ENCODE measurements at places on chromosomes 7 and 10.

- no peak for DNase-seq
These were observed 31.7 kb upstream of the CYP26C1 start for GRCh38 chr10:93028883-93029282.

DNA sequence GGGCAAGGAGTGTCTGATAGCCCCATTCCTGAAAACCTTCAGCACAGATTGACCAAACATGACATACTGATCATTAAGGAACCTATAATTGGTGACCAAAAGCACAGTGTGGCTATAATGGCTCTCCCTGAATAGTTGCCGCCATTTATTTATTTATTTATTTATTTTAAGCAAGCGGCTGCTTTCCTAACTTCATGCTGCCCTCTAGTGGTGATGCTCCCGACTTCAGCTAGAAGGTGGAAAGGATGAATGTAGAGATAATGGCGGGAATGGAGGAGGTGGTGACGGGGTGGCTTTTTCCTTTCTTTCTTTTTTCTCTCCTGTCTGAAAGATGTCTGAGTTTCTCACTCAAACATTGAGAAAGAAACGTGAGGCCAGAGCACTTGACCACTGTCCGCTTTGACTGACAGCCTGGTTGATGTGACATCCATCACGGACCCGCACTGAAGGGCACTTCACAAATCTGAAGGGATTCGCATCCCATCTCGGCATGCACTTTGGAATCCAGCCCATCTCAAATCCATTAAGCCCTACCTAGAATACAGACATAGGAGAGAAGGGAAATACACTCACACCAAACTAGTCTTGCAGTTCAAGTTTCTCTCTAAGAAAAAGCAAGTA is 1090.1 kb downstream of the KCNMA1 start:
- peak; percentile 83 for DNase-seq

DNA sequence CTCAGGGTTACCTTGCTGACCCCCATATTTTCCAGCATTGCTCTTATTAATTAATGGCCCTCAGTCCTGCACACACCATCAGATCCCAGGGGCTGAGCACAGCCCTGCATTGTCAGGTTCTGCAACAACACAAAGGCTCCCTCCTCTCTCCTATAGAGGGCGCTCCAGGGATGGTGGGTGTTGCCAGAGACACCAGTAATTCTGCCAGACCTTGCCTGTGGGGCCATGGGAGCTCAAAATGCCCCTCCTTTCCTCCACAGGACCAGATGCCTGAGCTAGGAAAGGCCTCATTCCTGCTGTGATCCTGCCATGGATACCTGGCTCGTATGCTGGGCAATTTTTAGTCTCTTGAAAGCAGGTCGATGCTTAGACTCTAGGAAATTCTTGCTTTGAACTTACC is 42.8 kb upstream of the PRSS58 start:
- no peak for DNase-seq

DNA sequence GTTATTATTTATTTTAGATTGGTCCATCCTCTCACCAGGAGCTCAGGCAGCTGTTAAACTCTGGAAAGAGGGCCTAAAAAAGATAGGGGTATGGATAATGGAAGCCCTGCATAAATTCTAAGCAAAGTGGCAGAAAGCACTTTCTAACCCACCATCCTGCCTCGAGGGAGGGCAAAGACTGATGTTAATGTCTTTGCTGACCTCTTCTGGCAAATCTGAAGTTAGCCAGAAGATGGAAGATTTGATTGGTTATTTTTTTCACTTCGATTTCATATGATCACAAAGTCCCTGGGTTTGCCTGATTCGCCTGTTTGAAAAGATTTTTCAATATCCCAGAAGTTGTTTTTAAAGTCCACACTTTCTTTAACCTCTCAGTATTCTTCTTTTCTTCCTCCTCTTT is 24.8 kb downstream of the OR9A2 start:
- no peak for DNase-seq

- no peak for DNase-seq
These were observed 20.8 kb upstream of the PRTFDC1 start for GRCh38 chr10:24973163-24973562.

DNA sequence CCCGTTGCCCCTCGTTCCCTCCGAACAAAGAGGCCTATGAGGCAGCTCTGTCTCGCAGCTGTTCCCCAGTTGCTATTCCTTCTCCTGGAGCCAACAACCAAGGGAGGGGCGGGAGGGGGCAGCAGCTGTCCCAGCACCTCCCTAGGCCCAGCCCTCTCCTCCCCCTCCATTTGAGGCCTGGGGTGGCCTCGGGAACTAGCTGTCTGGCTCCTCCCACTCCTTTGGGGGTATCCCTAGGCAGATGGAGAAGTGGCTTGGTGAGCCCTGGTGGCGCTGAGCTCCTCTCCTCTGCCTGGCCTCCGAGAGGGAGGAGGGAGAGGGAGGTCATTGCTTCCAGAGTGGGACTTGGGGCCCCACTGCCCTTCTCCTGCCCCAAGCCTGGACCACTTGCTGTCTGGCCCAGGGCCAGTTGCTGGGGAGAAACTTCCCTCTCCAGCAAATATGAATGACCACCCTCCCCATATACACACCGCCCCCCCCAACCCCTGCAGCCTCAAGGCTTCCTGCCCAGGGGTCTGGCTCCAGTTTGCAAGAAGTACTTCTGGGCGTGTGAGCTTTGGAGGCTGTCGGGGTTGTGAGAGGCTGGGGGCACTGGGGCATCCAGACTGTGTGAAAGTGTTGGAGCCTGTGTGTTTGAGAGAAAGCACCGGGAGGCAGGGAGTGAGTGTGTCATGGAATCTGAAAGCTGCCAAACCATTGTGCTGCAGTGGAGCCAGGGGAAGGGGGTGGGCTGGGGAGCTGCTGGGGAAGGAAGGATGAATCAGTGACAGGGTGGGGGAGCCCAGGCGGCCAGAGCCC is 3.1 kb downstream of the FLNC start:
- DNase-seq: peak; percentile 18

DNA sequence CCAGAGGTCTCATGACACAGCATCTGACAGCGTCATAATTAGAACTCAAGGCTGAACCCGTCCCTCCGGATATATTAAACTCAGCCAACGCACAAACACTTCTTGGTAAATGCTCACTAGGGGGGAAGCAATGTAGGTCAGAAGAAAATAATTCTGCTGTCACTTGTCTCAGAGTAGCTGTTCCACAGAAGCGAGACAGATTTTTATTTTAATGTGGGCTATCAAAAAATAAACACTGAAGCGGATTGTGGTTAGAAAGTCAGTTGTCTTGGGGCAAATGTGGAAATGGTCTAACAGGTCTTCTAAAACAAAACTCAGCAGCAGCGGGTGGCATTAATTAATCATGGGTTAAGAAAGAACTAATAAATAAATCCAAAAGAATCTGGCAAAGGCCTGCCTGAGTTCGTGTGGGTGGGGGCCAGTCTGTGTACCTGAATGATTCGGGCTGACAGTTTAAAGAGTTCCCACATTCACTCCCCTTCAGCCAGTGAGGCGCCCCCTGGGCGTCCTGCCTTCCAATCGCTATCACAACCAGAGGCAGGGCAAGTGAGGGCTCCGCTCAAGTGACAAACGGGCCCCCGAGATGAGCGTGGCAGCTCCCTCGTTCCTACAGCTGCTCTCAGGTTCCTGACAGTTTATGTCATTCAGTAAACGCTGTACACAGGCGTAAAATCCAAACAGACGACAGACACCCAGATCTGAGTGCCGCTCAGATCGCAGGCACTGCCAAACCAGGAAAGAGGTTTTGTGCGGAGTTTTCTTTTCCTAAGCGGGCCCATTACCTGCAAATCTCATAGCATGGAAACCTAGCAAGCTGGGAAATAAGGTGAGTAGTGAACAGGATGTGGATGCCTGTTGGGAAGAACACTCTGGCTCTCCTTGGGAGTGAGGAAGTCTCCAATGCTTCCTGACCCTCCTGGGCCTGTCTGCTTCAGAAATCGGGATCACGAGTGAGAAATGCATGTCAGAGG is 52.9 kb downstream of the NRAP start:
- no peak for DNase-seq

- DNase-seq: no peak
These were observed 50.4 kb downstream of the FAM171A1 start for GRCh38 chr10:15320522-15321203.

DNA sequence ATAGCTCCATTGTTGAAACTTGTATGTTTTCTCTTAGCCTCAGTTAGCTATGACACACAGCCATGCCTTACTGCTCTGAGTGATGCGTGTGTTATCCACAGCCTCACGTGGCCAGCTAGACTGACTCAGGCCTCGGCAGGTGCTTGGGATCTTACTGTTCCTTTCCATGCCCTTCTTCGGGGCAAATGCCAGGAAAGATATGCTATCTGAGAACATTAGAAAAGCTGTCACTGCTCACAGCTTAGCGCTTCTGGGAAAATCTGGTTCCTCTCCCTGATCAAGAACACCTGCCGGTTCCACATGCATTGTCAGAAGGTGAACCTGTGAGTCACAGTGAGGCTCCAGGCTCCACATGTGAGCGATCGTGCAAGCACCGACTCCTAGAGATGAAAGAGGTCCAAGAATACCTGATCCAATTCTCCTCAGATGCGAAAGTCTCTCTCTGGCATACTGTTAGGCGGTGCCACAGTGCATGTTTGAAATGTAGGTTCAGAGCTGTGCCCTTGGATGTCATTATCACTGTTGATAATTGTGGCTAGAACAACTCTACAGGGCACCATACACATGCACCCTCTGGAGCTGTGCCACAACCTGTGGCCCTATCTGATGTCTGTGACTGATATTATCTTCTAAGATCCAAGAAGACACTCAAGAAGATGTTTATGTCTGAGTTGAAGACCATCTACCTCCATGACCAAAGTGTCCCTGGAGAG is 247.8 kb upstream of the IGFBP3 start:
- DNase-seq: no peak

GRCh38 chr10:80794994-80795393 is 257.3 kb downstream of the SH2D4B start:
- DNase-seq: no peak

DNA sequence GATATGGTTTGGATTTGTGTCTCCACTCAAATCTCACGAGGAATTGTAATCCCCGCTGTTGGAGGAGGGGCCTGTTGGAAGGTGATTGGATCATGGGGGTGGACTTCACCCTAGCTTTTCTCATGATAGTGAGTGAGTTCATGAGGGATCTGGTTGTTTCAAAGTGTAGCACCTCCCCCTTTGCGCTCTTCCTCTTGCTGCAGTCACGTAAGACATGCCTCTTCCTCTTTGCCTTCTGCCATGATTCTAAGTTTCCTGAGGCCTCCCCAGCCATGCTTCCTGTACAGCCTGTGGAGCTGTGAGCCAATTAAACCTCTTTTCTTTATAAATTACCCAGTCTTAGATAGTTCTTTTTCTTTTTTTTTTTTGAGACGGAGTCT is 17.1 kb downstream of the CDNF start:
- no peak for DNase-seq

GRCh38 chr10:11193001-11193551 is 175.4 kb downstream of the CELF2 start:
- DNase-seq: no peak

GRCh38 chr7:41877118-41877517 is 174.2 kb upstream of the INHBA start:
- no peak for DNase-seq

- DNase-seq: no peak
These were observed 133.1 kb downstream of the SVIL start for GRCh38 chr10:29501692-29502091.

- DNase-seq: no peak
These were observed 756.0 kb downstream of the KCNMA1 start for GRCh38 chr10:76881477-76882220.

DNA sequence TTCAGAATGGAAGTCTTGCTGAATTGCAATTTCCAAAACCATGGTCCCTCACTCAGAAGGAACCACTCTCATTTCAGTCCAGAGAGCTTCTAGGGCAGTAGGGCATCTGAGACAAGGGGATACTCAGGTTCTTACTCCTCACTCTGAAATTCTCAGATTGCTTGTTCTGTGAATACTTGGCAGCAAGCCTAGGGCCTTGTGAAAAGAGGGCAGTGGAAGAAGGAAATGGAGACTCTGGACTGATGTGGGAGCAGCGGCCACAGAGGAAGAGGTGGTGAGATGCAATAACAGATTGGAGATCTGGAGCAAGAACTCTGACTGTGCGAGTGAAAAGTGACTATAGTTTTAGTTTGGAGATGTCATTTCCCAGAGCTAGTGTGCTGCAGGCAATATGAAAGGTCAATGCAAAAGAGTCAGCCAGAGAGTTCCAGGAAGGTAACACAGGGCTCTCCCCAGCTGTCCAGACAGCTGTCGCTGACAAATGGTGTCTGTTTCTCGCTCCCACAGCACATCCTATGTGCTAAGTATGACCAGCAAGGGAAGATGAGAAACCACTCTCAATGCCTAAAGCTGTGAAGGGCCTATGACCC is 291.6 kb upstream of the KIAA1217 start:
- no peak for DNase-seq

GRCh38 chr10:77071001-77071511 is 566.6 kb downstream of the KCNMA1 start:
- DNase-seq: no peak

GRCh38 chr7:140206616-140207389 is 30.0 kb upstream of the KDM7A start:
- DNase-seq: no peak

DNA sequence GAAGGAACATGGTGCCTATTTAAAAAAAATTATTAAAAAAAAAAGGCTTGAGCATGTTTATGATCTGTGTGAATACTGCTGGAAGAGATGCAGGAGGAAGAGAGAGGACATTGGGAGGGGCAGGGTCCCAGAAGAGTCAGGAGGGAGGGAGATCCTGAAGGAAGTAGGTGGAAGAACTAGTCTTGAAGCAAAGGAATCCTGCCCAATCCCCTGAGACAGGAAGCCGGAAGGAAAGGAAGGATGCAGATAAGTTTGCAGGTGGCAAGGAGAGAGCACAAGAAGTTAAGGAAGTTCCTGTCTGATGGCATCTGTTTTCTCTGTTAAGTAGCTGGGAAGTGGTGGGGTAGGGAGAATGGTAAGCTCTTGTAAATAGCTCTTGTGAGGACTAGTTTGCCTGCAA is 318.5 kb downstream of the DOCK4 start:
- no peak for DNase-seq

- DNase-seq: no peak
These were observed 2.4 kb downstream of the GPR158 start for GRCh38 chr10:25177093-25177753.

DNA sequence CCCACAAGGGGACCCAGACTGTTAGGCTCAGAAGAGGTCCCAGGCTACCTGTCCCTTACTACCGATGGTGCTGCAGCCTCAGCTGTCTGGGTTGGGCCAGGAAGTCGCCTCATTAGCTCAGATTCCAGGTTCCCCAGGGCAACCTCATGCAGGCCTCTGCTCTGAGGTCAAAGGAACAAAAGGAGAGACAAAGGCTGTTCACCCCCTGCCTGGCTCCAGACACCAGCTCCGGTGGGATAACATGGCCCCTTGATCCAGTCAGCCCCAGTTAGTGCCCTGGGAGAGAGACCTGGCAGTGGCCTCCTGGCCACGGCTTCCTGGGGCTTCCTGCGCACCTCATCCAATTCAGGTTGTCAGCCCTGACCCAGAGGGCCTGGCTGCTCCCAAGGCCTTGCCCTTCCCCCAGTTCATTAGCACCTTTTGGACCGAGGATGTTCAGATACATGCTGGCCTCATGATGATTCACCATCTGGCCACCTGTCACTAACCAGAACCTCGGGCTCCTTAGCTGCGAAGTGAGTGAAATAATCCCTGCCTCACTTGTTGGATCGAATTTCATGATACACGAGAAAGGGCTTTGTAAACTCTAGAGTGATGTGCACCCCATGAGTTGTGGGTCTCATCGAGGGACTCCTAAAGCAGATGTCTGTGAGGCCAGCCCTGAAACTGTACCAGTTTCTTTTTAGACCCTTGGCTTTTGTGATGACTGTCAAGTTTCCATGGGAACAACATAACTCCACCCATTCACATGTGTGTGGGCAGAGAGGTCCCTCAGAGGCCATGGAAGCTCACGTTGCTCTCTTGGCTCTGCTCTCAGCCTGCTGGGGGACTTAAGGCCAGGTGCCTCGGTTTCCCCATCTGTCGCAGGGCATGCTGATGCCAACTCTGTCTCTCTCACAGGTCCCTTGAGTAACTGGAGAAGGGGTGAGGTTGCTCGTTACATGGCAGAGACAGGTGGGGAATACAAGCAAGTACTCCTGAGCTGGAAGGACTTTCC is 79.5 kb upstream of the PCBD1 start:
- DNase-seq: no peak

All from NCI-H1092 (cell line).